ENCODE measurements at places on chromosomes 7 and 10.

- DNase-seq = no peak
Observed at GRCh38 chr7:41107938-41108448, 594.9 kb downstream of the INHBA start.

DNA sequence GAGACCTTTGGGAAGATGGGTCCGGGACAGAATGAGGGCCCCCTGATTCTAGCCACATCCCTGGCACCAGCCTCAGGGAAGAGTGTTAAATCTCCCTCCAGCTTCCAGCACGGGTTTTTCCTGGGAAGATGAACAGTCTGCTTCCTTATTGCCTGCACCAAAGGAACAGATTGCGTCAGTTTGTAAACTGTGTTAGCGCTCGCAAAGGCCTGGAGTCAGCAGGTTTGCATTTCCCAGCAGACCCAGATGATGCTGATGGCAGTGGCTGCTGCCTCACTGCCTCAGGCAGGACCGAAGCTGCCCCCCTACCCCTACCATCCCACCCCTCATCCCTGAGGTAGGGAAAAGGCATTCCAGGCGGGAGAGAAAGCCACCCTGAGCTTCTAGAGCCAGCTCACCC, 34.6 kb upstream of the LRRC4 start:
- no peak for DNase-seq

DNA sequence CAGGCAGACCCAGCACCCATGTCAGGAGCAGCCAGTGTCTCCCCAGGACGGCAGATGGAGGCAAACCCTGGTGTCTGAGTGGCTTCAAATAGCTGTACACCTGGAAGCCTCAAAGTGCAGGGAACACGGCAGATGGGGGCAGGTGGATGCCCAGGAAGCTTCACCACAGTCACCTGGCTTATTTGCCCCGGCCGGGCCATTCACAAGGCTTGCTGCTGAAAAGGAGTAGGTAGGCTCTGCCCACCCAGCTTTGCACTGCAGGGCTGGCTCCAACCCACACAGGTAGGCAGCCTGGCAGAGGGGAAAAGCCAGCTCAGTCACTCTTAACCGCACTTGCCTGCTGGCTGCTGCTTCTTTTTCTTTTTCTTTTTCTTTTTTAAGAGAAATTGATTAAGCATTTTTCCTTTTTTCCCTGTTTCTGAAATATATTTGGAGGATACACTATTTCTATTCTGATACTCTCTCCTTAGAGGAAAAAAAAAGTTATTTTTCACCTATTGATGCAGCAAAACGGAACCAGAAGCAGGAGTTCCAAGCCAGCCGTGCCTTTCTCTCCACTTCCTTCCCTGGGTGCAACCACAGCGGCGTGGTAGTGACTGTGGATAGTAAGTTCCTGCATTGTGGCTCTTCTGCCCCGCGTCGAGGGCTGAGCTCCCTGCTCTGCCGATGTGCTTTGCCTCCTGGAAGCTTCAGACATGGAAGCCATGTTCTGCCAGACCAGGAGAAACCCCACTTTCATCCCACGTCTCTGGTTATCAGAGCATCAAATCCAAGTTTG, 118.3 kb downstream of the KLF6 start:
- no peak for DNase-seq

DNA sequence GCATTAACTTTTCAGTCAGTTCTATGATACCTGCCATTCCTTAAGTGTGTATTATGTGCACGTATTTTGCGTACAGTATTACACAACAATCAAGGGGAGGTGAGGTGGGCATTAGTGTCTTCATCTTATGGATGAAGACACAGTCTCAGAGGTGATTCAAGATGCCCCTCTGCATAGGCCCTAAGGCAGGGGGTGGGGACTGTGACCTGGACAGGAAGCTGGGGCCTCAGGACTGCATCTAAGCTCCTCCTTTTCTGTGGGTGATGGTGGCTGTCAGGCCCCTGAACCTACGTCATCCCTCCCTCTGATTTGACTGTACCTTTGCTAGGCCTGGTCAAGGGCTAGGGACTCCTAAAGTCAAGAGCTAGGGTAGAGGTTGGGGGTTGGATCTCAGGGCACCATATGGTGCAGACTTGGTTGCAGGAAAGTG, 38.9 kb downstream of the HK1 start:
- no peak for DNase-seq

DNA sequence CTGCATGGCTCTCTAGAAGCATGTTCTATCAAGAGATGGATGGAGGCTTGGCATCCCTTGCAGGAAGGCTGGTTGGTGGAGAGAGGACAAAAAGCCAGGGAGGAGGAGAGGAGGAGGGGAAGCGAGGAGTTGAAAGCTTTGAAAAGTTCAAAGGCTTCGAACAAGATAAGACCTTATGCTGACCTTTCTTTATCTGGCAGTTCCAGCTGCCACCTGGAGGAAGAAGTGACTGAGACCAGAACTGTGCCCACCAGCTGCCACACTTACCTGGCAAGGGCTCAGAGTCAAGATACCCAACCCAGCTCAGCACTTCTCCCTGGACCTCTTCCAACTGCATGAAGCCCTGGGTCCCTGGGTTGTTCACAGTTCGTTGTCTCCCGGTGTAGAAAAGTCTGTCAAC, 14.8 kb downstream of the CCL24 start:
- DNase-seq = peak; percentile 47

- no peak for DNase-seq
Observed at GRCh38 chr10:89062861-89063260, 72.3 kb downstream of the FAS start.

DNA sequence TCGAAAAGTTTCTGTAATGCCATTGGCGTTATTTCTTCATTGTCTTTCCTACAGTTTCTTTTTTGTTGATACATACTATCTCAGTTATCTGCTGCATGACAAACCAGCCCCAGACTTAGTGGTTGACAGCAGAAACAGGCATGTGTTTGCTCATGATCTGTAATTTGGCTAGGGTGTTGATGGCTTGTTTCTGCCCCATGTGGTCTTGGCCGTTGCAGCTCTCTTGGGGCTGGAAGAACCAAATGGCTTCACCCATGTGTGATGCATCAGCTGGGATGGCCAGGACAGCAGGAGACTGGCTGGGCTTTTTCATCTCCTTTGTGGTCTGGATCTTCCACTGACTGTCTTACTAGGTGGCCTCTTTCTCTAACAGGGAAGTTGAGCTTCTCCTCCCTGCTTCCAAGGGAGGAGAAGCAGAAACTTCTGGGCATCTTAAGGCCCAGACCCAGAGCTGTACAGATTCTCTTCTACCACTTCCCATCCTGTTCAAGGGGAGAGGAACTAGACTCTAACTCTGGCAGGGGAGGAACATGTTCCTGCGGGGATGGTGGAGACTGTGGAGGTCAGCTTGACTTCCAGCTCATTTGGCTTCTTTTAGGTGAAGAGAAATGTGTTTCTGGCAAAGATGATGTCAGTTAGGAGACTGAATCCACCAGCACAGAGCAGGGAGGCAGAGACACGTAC, 89.3 kb downstream of the FANK1 start:
- DNase-seq = no peak

DNA sequence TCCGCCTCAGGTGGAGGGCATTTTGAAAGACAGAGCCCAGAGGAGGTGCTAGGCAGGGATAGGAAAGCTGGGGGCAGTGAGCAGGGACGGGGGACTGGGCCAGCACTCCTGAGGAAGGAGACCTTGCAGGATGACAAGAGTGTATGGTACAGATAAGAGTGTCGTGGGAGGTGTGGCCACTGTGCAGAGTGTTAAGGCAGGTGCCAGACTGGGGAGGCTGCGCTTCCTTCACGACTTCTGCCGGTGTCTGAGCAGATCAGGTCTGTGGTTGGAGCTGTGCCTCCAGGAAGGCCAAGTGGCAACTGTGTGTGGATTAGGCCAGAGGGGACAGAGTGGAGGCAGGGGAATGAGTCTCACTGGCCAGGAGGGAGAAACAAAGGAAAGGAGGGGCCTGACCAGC, 161.7 kb downstream of the HIBADH start:
- no peak for DNase-seq

GRCh38 chr7:98911916-98912315, 33.6 kb downstream of the TRRAP start:
- peak; percentile 79 for DNase-seq

DNA sequence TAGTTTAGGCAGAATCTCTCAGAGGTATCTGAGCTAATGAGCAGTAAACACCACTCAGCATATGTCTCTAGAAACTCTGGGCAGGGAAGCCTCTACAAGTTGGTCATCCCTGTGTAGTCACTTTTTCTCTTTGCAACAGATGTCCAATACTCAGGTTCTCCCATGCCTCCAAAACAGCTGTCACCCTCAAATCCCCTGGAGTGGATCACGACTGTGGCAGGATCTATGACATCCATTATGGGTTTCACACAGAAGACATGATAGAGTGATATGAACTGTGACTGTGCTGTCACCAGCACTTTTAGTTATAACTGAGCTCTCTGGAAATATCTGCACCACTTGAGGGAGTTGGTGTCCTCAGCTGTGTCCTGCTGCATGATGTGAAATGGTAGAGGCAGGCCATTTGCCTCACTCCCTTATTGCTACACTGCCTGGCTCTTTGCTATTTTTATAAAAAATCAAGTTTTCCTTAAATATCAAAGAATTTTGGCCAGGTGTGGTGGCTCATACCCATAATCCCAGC, 24.1 kb upstream of the ZNRF2 start:
- peak; percentile 63 for DNase-seq

GRCh38 chr7:7944619-7945282, 23.8 kb upstream of the GLCCI1 start:
- DNase-seq = no peak

DNA sequence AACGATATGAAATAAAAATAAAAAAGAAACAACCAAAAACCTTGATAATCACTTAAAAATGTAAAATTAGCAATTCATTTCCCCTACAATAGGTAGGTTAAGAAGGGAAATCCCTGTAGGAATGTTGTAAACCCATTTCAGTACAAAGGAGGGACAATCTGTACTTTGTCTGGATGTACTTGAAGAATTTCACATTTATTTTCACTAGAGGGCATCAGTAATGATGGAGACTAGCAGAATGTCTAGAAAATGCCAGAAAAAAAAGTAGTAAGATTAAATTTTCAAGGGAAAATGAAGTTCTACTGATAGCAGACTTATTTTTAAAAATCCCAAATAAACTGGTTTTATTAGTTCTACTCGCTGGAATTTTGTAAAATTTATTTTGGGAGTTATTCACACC, 209.0 kb upstream of the FZD1 start:
- no peak for DNase-seq

DNA sequence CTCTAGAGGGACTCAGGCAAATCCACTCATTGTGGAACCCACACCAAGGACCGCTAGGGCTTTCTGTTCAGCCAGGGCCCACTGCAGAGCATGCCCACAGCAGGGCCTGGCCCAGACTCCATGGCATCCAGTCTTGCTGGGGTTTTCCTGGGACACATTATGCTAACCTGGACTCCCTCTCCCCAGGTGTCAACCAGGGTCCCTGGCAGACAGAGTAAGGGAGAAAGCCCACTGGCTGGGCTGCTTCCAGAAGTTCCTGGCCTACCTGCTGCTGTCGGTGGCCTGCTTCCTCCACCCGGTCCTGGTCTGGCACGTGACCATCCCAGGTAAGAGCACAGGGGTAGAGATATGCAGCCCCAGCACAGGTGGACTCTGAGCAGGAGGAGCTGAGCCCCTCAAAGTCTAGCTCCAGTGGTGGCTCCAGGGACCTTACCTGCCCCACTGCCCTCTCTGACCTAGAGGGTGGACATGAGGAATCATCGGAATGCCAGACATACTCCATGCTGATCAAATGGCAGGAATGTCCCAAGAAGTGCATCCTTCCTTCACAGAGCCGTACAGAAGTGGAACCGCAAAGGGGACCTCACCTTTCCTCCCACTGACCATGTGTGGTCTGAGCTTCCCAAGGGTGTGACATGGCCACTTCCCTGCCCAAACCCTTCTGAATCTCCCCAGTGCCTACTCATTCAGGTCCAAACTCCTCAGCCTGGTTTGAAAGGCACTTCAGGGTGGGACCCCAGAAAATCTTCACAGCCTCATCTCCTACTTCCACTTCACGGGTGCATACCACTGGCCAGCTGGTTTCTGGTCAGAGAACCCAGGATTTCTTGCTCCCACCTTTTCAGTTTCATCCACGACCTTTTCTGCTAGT, 22.5 kb downstream of the TMEM72 start:
- DNase-seq = no peak

DNA sequence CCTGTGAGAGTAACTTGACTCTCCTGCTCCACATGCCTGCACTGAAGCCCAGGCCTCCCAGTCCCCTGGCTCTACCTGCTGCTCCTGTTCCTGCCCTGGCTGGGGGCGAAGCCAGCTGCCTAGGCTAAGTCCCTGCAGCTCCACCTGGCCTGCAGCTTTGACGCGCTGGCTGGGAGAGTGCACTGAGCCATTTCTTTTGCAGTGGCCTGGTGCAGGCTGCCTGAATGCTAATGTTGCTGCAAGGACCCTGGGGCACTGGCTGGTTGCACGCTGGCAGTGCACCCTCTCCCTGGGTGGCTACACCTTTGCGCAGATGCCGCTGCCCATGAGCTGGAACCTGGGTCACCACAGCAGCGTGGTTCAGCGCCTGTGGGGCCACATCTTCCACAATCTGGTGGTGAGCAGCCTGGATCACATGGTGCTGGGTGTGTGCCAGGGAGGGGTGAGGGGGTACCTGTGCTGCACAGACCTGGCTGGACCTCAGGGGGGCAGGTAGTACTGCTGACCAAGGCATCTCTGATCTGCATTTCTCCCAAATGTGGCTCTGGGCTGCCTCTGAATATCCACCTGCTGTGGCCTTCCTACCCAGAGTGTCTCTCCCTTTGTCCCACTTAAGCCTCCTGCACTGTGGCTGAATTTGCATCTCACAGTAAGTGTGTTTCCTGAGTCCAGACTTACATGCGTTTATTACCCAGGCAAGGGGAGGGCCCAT, 20.0 kb downstream of the IMPDH1 start:
- no peak for DNase-seq

- DNase-seq = no peak
Observed at GRCh38 chr7:135877805-135878204, 99.4 kb downstream of the MTPN start.

- no peak for DNase-seq
Observed at GRCh38 chr10:128018236-128018635, 108.0 kb downstream of the MKI67 start.

DNA sequence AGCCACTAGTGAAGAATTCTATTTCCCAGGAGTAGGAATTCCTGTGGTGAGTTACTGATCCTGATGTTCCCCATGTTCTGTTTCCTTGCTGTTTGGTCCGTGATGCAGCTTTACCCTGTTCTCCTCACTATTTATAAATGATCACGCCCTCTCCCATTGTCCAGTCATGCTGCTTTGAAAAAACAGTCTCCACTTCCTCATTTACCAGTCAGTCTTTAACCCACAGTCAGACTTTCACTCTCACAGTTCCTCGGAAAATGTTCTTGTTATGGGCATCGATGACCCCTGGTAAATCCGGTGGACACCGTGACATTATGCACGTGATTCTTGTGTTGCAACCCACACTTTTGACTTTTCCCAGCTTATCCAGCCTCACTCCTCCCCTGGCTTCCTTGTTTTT, 14.4 kb downstream of the SCIN start:
- DNase-seq = no peak

DNA sequence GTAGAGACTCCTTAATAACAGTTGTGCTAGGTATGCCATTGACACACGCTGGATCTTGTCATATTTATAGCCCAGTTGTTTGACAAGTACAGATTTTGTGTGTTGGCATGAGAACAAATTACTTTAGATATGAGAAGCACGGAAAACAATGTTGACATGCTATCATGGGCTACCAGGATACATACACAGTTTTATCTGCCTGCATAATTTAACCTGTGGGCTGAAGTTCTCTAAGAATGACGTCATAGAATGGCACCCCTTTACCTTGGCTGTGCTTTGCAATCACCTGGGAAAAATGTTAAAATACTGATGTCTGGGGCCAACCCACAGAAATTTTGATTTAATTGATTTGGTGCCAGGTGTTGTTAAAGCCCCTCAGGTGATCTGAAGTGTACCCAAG, 2.8 kb downstream of the PLA2G12B start:
- no peak for DNase-seq

- no peak for DNase-seq
Observed at GRCh38 chr7:50562136-50562535, 3.1 kb downstream of the DDC start.

GRCh38 chr7:134546955-134547354, 2.0 kb upstream of the AKR1B15 start:
- DNase-seq = peak; percentile 65
